ENCODE measurements at places on chromosomes 3 and 15.

- no peak for DNase-seq
These were observed 615.0 kb upstream of the AGTR1 start for GRCh38 chr3:148082506-148083280.

DNA sequence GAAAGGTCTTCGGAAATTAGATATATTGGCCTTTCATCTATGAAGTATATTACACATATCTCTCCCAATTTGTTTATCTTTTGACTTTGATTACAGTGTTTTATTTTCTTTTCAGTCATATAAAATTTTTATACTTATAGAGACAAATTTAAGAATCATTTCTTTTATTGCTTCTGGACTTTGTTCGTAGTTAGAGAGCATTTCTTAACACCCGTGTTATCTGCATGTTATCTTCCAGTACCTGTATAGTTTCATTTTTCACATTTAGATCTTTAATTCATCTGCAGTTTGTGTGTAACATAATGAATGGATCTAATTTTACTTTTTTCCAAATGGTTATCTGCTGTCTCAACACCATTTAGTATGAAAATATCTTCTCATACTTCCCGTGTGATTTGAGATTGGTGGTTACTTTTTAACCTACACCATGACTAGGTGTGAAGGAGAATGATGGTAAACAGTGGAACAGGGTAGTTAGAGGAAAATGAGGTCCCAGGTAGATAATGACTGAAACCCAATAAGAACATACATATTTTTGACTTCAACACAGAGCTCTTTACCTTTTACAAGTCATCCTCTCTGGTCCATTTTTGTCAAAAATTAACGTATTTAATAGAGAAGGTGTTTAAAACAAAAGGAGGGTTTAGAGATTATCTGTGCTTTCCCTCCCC is 99.3 kb downstream of the LPP start:
- DNase-seq: no peak

GRCh38 chr3:107685383-107685782 is 162.6 kb downstream of the BBX start:
- DNase-seq: no peak

- DNase-seq: no peak
These were observed 31.5 kb downstream of the FEM1B start for GRCh38 chr15:68309024-68309423.

GRCh38 chr3:63290686-63291085 is 12.6 kb downstream of the SYNPR start:
- DNase-seq: no peak

DNA sequence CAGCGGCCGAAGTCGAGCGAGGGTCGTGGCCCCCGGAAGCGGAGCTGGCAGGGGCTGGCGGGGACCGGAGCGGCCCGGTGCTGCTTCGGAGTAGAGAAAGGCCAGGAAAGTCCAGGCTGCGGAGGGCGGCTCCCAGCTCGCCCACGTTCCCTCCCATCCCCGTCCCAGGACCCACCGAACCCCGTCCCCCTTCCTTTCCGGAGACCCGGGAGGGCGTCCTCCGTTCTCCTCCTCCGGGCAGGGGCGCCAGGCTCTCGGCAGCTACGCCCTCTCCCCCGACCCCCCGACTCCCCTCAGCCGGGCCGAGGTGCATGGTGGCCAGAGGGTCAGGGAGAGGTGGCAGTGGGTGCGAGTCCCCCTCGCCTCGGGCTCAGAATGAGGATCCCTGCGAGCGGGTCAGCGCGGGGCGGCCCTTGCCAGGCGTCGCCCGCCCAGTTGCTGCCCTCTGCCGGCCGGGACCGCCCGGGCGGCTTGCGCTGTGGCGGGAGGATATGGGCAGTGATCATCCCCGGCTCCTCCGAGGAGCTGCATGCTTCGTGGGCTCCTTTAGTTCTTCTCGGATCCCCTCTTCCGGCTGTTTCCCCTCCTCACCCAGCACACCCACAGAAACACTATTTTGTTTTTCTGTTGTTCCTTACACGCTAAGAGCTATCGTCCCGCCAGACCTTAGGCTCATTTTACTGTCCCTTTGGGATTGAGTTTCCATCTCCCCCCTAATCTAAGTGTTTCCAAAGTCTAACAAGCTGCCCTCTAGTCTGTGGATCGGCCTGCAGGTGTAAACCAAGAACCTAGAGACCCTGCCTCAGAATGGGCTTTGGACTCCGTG is 744 bp upstream of the ALDH1A2 start:
- peak; percentile 85 for DNase-seq

All from iPS-NIHi11 (cell line).